ENCODE measurements at places on chromosomes 1 and 21. TPM values are rescaled to one million over a fixed set of nuclear protein-coding genes. Genes with fewer than 3 reads are reported as not detected.

The RGSL1 gene
- total RNA-seq: not detected

DNA sequence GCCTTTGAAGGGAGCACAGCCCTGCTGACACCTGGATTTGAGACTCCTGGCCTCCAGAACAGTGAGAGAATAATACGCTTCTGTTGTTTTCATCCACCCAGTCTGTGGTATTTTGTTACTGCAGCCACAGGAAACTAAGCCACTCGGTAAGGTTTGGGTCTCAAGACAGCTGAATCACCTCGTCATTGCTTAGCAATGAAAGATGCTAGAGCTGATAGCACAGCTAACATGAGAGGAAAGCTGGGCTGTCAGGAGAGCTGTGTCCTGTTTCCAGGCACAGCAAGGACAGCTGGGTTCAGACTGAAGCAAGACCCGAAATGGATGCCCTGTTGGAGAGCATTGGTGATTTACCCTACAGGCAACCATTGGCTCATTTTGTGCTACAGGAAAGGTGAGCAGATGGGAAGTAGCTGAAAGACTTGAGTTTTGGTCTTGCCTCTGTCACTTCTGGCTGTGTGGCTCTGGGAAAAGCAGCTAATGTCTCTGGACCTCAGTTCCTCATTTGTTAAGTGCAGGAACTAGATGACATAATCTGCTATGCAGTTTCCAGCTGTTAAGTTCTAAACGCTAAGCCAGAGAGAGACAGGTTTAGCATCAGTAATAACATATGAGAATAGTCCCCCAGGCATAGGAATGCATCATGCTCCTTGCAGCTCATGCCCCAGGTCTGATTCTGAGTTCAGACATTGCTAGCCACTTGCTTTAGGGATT is 58.0 kb downstream of the CLIC6 start:
- no peak for DNase-seq

DNA sequence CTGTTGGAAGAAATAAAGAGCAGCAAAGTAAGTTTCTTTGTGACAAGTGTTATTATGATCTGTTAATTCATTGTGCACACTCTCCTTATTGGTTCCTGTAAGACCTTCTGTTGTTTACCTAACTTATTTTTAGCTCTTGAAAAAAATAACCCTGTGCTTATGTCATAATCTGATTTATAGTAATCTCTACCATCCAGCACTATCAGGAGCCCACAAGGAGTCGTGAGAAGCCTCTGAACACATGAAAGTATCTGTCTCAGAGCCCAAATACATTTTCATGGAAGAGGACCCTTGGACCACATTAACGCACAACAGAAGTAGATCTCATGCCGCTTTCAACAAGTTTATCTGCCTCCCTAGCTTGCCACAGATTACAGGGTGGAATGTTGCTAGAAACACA is 45.8 kb downstream of the CENPF start:
- DNase-seq: no peak

DNA sequence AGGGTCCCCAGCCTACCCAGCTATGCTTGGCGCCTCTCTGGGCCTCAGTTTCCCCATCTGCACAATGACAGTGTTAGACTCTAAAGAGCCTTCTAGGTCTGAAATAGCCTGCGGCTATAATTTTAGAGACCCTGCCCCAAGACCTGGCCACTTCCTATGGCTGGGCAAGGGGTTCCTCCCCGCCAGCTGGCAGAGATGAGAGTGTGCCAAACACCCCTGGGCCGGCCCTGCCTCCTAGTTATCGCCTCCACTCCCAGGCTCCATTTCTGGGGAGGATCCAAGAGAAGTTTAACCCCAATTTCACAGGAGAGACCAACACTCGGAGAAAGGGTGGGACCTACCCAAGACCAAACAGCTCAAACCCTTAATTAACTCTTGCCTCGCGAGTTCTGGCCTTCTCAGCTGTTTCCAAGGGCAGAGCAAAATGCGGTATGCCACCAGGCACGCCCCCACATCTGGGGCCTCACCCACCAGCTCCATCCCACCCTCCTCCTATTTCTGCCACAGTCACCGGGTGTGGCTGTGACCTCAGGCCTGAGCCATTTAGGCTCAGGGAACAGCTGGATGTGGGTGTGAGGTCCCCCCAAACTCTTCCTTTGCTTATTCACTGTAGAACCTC is 35.7 kb downstream of the TTC39A start:
- DNase-seq: no peak

DNA sequence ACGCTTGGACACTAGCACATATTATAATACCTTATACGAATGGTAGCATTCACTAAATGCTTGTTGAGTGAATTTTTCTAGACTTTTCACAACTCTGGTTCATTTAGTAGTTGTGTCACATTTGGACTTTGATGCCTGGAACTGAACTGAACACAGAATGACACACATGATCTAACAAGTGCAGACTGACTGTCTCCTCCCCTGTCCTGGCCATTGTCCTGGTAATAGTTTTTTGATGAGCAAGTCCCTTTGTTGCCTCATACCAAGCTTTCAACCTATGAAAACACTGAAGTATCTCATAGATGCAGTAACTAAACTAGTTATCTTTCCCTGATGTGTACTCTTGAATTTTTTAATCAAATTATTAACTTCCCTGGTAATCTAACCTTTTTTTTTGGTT is 66.4 kb downstream of the LRRC8D start:
- DNase-seq: no peak

DNA sequence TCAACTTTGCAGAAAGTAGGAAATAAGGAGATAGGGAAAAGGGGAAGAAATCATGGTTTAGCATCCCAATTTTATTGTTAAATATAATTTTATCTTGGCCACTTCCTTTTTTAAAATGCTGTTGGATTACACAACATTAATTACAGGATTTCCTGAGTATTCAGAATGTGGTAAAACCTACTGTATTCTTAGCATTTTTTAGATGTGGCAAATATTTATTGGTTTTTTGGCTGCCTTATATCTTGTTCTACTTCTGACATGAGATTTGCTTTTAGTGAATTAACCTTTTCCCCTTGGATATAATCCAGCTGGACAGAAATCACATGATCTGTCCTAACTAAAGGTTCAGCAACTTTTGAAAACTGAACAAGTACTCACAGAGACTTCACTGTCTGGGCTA is 104.9 kb downstream of the PTGS2 start:
- no peak for DNase-seq

DNA sequence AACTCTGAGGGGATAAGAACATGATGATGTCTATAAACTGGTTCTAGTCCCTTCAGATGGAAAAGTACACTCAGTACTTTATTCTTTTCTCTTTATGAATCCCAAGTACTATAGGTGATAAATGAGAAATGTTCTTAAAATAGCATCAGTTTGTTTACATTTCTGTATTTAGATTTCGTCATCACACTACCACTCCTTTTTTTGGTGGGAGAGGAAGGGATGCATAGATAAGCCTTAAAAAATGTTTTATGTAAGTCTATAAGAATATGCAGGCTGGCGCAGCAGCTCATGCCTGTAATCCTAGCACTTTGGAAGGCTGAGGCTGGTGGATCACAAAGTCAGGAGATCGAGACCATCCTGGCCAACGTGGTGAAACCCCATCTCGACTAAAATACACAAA is 144.8 kb downstream of the USP25 start:
- no peak for DNase-seq
